ENCODE measurements at places on chromosomes 11 and 22. TPM values are rescaled to one million over a fixed set of nuclear protein-coding genes. Genes with fewer than 3 reads are reported as not detected.

GRCh38 chr11:126112547-126112946 lies 49.9 kb upstream of the CDON start:
- DNase-seq = no peak

GRCh38 chr11:11971906-11972547 lies 36.4 kb downstream of the DKK3 start:
- DNase-seq = no peak

DNA sequence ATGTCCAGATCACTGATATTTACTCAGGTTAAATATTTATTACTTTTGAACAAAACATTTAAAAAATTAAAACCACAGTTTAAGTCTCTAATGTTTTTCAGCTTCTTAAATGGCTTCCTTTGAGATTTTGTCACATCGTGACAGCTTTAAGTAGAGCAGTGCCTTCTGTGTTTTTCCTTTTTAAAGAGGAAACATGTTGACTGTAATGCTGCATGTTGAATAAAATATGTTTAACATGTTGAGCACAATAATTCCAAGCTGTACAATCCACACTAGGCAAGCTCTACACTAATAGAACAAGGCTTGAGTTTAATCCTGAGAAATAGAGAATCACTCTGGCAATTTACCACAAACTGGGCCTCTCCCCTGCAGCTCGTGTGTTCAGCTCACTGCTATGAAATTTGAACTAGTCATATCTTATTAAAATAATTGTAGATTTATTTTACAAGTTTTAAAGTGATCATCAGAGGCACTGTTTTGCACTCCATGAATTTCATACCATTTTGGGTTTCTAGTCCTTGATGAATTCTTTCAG lies 368.3 kb downstream of the SOX6 start:
- DNase-seq = no peak

DNA sequence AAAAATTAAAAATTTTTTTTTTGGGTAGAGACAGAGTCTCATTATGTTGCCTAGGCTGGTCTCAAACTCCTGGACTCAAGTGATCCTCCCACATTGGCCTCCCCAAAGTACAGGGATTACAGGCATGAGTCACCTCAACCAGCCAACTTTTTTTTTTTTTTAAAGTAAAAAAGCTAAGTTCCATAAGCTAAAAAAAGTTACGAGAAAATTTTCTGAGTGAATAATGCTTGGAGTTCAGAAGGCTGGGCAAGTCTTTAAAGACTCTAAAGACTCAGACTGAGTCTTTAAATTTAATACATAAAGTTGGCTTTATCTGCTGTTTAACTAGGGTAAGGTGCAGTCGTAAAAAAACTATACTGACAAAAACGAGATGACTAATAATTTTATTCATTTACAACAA lies 5.6 kb downstream of the DDX6 start:
- no peak for DNase-seq

DNA sequence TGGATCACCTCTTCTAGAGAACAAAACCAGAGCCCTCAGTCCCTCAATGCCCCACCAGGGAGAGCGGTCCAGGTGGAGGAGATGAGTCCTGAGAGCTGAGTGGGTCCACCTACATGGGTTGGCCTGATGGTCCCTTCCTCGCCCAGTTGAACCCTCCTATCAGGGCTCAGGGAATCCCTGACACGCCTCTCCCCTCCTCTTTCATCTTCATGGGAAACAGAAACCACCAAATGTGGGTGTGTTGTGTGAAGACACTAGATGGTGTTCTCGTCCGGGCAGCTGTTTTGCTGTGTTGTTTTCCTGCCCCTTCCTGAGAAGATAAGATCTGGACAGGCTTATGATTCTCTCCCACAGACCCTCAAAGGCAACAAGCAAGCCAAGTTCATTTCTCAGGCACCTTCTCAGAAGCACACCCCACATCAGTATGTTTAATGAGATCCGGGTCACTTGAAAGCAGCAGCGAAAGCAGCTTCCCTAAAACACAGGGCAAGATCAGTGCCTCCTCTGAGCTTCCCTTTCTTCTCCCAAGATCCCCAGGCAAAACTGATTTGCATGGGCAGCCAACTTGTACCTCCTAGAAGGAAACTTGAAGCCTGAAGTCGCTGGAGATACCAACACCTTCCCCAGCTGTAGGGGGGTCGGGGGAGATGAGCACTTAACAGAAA lies 35.3 kb upstream of the POU2AF1 start:
- no peak for DNase-seq

Gene FGF4
- total RNA-seq = 0.22 TPM

Gene PYGM
- total RNA-seq = 1.4 TPM

Gene RCOR2
- 70.6 TPM for total RNA-seq

Gene MUC6
- total RNA-seq = not detected

All from neural progenitor cell (in vitro differentiated cells).